ENCODE measurements at places on chromosomes 12 and 14. TPM values are rescaled to one million over a fixed set of nuclear protein-coding genes. Genes with fewer than 3 reads are reported as not detected.

The IRAK3 gene
- total RNA-seq = 6.3 TPM

The FAM90A1 gene
- 0.26 TPM for total RNA-seq

The TMEM106C gene
- 38.2 TPM for total RNA-seq

The KERA gene
- not detected for total RNA-seq

The HIP1R gene
- 183 TPM for total RNA-seq

The ADAMTS20 gene
- total RNA-seq = not detected

- H3K4me1 ChIP-seq = no peaks in the 10 kb centered on the region
- no peak overlapping the region for H3K27ac ChIP-seq
- H3K27me3 ChIP-seq = no peaks in the 10 kb centered on the region
These were observed 172.2 kb downstream of the PTPRO start for GRCh38 chr12:15494329-15495046.

- H3K36me3 ChIP-seq = no peaks in the 10 kb centered on the region
- peaks cover 43% of the 10 kb centered on the region for H3K4me1 ChIP-seq
- no peak overlapping the region for H3K4me3 ChIP-seq
- no peaks in the 10 kb centered on the region for H3K27me3 ChIP-seq
- DNase-seq = peak; percentile 56
- peak overlapping the region; percentile 28 for H3K27ac ChIP-seq
These were observed 56.3 kb downstream of the FGD4 start for GRCh38 chr12:32455607-32456071.
